Fibroblast of skin of scalp (primary cell): ENCODE measurements at places on chromosomes 12 and 14.
A peak's percentile ranks its signal among the peaks of the same experiment; 100 is the strongest.

GRCh38 chr12:19856389-19856788 lies 417.1 kb downstream of the AEBP2 start:
- no peak for DNase-seq

GRCh38 chr12:29145372-29146170 lies 3.5 kb upstream of the FAR2 start:
- DNase-seq = no peak

GRCh38 chr12:113528606-113529293 lies 57.1 kb upstream of the LHX5 start:
- DNase-seq = no peak

DNA sequence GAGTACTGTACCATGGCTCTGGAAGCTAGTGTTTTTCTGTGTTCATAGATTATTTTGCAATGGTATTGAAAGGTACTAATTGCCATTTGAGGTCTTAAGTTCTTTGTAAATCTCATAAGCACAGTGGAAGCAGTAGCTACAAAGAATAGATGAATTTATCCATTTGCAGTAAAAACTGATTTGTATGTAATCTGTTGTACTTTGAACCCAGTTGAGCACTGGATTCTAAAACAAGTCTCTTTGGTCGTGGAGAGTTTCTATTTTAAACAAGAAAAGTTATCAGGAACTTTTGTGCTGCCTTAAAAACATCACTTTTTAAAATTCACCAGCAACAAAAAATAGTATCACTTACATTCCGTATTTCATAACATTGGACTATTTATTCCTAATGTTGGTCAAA lies 4.1 kb downstream of the RAP1B start:
- DNase-seq = no peak

- DNase-seq = no peak
These were observed 72.7 kb upstream of the PPP4R3A start for GRCh38 chr14:91582761-91583160.

GRCh38 chr12:109994401-109995175 lies 1.6 kb downstream of the GIT2 start:
- DNase-seq = no peak

DNA sequence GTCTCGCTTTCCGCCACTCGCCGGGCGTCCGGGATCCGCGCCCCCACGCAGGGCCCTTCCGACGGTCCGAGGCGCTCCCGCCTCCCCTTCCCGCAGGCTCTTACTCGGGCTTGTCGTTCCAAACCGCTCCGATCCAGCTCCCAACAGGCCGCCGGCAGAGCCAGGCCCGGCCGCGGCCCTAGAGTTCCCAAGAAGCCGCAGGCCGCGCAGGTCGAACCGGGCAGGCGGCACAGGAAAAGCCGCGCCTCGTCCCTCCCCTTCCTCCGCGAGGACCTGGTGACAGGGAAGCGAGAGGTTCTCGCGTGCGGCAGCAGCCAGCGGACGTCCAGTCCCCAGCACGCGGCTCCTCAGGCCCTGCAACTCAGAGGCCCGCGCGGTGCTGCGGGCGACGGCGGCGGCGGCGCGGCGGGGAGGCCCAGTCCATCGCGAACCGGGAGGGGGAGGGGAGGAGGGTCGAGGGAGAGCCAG lies 272 bp downstream of the HECTD1 start:
- no peak for DNase-seq

DNA sequence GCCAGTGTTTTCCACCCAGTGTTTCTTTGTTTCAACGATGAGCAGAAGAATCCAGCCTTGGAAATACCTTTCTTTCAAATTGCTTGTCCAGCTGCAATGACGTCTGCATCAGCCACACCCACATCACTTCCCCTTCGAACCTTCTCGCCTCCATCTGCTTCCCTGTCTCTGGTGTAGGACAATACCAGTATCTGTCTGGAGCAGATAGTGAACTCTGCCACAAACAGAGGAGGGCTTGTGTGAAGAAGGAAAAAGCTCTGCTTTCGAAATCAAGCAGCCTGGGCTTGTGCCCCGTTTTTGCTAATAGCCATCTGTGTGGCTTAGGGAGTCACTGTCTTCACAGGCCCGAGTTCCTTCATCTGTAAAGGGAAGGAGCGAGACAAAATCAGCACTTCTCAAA lies 415.4 kb downstream of the ZFP36L1 start:
- DNase-seq = no peak

DNA sequence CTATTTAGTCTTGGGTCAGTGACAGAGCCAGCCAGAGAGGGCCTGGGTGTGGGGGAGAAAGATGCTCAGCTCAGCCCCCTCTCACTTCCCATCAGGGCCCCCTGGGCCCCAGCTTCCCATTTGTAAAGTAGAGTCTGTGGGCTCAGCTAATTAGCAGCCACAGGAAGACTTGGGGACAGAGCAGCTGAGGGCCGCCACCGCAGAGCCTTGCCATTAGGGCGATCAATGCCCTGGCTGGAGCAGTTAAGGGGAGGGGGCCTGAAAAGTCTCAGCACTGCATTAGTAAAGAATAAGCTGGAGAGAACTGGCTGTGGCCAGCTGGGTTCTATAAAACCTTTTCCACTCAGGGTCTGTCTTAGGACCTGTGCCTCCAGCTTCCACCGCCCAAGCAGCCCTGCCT lies 2.7 kb downstream of the PLEKHD1 start:
- DNase-seq = no peak

DNA sequence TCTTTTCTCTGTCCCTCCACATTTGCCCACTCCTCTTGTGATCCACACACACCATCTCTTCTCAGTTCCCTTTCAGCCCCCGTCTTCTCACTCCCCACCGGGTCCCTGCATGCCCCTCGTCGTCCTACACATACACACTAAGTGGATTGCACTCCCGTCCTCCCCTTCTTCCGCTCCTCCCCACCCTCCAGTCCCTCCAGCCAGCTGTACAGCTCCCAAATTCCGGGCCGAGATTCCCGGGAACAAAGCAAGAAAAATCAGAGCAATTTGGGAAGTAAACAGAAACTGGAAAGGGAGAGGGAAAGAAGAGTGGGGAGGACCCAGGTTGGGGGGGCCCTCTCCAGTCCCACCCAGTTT lies 282 bp upstream of the IGFBP6 start:
- DNase-seq = peak; percentile 49

GRCh38 chr14:68695326-68695768 lies 97.5 kb downstream of the ZFP36L1 start:
- DNase-seq = peak; percentile 96

GRCh38 chr12:23911574-23911973 lies 37.9 kb downstream of the SOX5 start:
- no peak for DNase-seq

DNA sequence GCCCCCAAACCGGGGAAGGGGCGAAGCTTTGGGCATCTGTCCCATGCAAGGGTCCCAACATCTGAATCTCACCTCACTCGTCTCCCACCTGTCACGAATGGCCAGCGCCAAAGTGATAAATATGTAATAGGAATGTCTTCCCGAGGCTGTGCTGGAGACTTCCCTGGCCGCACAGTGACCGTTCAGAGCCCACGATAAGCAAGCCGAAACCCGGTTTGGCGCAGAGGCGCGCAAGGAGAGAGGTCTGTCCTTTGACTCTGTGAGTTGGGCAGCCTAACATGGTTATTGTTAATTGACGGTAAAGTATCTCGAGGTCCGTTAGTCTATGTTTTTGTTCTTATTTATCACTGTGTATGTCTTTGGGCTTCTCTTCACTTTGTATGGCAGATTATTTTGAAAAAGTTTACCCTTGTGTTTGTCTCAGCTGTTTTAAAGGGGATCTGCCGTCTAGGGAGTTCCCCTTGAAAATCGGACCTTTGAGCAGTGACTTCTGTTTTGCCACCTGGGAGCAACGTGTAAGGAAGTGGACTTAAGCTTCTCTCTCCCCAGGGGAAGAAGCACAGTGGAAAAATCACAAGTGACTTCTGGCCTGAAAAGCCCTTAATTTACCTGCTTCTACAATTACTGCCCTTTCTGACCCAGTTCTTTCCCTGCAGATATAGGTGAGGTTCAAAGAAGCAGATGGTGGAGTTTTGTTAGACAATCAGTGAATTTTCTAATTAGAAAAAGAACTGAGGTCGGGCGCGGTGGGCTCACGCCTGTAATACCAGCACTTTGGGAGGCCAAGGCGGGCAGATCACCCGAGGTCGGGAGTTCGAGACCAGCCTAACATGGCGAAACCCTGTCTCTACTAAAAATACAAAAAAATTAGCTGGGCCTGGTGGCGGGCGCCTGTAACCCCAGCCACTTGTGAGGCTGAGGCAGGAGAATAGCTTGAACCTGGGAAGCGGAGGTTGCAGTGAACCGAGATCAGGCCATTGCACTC lies 1.1 kb upstream of the TM9SF1 start:
- DNase-seq = no peak

- no peak for DNase-seq
These were observed 3.5 kb upstream of the ASPG start for GRCh38 chr14:104081951-104082464.

DNA sequence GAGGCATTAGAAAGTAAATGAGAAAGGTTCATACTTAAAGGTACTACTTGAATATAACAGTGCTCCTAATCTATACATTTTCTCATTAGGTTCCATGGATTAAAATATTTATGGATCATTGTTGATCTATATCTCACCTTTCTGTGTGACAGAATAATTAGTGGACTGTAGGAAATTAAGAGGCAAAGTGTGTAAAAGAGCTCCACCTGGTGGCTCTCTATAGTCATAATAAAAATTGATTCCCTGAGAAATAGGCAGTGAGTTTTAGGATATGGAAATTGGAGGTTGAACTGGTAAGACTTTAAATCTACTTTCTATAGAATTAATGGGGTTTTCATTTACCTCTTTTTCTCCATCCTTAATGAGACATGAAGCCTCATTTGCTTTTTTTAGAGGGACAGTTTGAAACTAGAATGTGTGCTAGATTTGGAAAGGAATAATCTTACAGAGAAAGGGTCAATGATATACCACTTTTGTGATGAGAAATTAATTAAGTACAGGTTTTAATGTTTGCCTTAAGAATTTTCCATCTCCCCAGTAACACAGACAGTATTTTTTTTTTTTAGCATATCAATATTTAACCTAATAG lies 11.8 kb upstream of the DERA start:
- peak; percentile 15 for DNase-seq

GRCh38 chr14:22614240-22614799 lies 16.2 kb downstream of the ABHD4 start:
- peak; percentile 98 for DNase-seq
